Caco-2 (cell line): ENCODE measurements at places on chromosomes 5 and 9. TPM values are rescaled to one million over a fixed set of nuclear protein-coding genes. Genes with fewer than 3 reads are reported as not detected.

GRCh38 chr5:8844206-8844605, 701.7 kb downstream of the SEMA5A start:
- no peak for DNase-seq
- H3K27me3 ChIP-seq = no peaks in the 10 kb centered on the region
- no peak overlapping the region for H3K4me3 ChIP-seq

- H3K4me3 ChIP-seq = no peak overlapping the region
- H3K4me1 ChIP-seq = no peaks in the 10 kb centered on the region
- DNase-seq = no peak
- no peaks in the 10 kb centered on the region for H3K36me3 ChIP-seq
- H3K27ac ChIP-seq = no peak overlapping the region
Observed at GRCh38 chr5:123582550-123583285, 70.7 kb downstream of the CSNK1G3 start.

DNA sequence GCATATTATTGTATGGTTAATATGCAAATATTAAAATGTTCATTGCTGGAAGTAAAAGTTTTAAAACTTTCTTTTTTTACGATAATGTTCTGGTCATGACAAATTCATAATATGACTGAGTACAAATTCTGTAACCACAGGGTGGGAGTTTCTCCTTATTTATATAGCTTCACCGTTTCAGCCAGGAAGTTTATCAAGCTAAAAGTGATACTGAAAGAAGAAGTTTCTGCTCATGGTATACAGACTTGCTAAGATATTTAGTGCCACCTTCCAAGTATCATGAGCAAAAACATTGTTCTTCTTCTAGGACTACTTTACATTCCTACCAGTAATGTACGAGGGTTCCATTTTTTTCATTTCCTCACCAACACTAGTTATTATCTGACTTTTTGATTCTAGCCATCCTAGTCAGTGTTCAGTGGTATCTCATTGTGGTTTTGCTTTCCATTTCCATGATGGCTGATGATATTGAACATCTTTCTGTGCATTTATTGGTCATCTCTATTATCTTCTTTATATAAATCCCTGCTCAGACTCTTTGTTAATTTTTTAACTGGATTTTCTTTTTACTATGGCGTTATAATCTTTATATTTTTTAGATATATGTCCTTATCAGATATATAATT, 94.2 kb upstream of the PRRC1 start:
- H3K4me3 ChIP-seq = no peak overlapping the region
- no peaks in the 10 kb centered on the region for H3K36me3 ChIP-seq
- DNase-seq = no peak
- H3K27ac ChIP-seq = no peak overlapping the region
- H3K27me3 ChIP-seq = no peaks in the 10 kb centered on the region
- peaks cover 7% of the 10 kb centered on the region for H3K4me1 ChIP-seq

- H3K27me3 ChIP-seq = no peaks in the 10 kb centered on the region
- H3K4me3 ChIP-seq = no peak overlapping the region
- H3K36me3 ChIP-seq = no peaks in the 10 kb centered on the region
Observed at GRCh38 chr9:92954049-92954861, 6.9 kb downstream of the FGD3 start.

DNA sequence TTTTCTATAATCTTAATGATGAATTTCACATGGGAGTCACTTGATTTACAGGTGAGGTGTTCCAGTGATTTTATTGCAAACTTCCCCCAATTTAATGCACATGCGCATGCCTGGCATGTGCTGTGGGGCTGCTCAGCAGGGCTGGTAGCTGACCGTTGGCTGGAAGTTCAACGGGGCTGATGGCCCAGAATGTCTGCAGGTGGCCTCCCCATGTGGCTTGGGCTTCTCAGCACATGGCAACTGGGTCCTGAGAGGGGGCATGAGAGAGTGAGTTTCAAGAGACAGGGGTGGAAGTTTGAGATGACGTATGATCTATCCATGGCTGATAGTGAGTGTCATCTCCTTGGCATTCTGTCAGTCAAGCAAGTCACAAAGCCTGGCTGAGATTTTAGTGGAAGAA, 259.8 kb downstream of the ZSWIM6 start:
- no peaks in the 10 kb centered on the region for H3K27me3 ChIP-seq
- H3K4me3 ChIP-seq = no peak overlapping the region
- H3K4me1 ChIP-seq = no peaks in the 10 kb centered on the region
- no peak for DNase-seq

DNA sequence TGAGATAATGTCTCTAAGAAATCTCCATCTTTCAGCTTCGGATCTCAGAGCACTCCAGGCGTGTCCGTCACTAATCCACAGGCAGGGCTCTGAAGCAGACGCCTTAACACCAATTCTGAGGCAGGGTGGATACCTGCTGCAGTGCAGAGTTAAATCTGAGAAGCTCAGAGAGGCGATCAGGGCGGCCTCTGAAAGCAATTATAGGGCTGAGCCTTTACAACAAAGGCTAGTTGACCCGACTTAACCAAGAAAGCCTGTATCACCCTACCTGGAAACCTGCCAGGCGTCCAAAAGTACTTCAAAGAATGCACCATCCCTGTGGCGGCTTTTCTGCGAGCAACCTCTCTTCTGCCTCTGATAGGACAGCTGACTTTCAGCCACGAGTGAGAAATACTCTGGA, 134.8 kb upstream of the MSX2 start:
- peaks cover 15% of the 10 kb centered on the region for H3K4me1 ChIP-seq

- no peak overlapping the region for H3K4me3 ChIP-seq
- DNase-seq = no peak
- H3K27ac ChIP-seq = peak overlapping the region; percentile 47
- no peaks in the 10 kb centered on the region for H3K27me3 ChIP-seq
Observed at GRCh38 chr9:127928676-127929624, 1.6 kb downstream of the PIP5KL1 start.

- no peak overlapping the region for H3K4me3 ChIP-seq
Observed at GRCh38 chr5:64292611-64293215, 127.1 kb downstream of the RNF180 start.

- H3K4me3 ChIP-seq = no peak overlapping the region
- H3K4me1 ChIP-seq = no peaks in the 10 kb centered on the region
- no peak overlapping the region for H3K27ac ChIP-seq
- no peaks in the 10 kb centered on the region for H3K27me3 ChIP-seq
- DNase-seq = no peak
Observed at GRCh38 chr9:116855881-116856662, 169.0 kb downstream of the TRIM32 start.

ZNF300 gene
- total RNA-seq = 1.8 and 2.2 TPM in 2 replicates

DRD1 gene
- not detected in 2 replicates for total RNA-seq

PDLIM7 gene
- 49.1 and 56.8 TPM in 2 replicates for total RNA-seq
